ENCODE measurements at places on chromosomes 4 and X. TPM values are rescaled to one million over a fixed set of nuclear protein-coding genes. Genes with fewer than 3 reads are reported as not detected.
A peak's percentile ranks its signal among the peaks of the same experiment; 100 is the strongest.

The HAND2 gene
- total RNA-seq: 126 TPM

GRCh38 chr4:48127231-48127630 is 6.8 kb downstream of the TXK start:
- DNase-seq: no peak

GRCh38 chr4:109315818-109316217 is 13.4 kb upstream of the COL25A1 start:
- no peak for DNase-seq

DNA sequence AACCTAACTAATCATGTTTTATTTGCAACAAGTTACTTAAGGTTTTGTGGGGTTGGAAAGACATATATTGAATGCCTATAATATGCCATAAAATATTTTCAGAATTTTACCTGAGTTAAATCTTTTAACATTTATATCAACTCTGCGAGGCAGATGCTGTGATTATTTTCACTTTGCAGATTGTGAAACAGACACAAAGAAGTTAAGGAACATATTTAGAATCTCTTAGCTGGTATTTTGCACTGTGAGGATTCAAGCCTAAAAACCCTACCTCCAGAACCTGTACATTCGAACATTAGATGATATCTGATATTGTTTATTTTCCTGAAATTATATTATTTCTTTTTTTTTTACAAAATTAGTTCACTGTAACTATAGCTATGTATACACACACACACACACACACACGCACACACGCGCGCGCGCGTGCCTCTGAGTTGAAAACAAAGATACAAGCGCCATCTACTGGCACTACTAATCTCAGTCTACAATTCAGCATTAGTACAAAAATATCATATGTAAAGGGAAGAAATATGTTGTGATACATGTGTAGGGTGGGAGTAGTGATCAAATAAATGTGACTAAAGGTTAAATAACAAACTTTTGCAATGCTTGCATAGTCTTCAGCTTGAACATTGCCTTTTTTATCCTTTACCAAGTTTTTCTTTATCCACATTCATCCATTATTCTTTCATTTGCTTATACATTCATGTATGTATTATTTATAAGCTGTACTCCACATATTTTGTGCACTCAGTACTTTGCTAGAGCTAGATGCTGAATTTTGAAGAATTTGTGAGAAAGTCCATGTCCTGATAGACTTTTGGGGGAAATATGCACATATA is 61.5 kb downstream of the ANXA10 start:
- DNase-seq: peak; percentile 48

DNA sequence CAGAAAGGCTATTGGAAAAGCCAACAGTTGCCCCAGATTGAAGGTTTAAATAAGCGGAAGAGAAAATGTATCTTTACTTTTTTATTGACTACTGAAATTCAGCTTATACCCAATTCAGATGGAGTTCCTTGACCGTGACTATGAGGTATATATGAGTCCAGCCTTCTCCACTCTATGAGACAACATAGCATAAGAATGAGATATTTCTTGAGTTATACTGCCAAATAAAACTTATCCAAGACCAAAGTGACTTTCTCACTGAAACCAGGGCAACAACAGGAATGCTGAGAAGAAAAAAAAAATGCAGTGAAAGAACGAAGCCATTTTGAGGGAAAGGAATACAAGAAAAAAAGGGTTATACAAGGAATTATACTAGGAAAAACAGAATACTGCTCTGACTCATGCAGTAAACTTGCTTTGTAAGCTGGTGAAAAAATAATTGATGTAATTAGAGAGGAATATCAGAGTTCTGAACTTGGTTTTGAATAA is 16.3 kb upstream of the PDK3 start:
- no peak for DNase-seq
